RKO (cell line): ENCODE measurements at places on chromosomes 5 and 9.

GRCh38 chr9:89718651-89719050 is 113.8 kb downstream of the GADD45G start:
- no peak for DNase-seq

DNA sequence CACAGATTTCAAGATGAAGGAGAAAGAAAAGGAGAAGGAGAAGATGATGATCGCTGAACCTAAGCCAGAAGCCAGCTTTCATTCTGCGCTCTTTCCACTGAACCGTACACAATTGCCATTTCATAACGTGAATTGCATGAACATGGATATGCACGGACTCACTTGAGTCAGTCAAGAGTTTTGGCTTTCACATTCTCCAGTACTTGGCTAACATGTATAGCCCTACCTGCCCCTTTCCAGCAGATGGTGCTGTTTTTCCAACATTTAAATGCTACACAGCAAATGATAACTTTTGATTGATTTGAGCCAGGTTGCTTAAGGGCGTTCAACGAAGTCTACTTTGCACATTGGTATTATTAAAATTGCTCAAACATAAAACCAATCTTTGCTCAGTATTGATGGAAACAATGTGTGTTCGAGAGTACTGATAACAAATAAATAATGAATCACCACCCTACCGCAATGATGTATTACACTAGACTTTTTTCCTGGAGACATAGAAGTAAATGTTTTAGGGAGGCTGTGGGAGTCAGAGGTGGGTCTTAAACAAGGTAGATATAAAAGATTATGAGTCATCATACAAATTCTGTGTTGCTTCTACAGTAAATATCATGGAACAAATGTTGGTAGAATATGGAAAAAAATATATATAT is 196.4 kb downstream of the TRPM3 start:
- peak; percentile 83 for DNase-seq

GRCh38 chr5:122151640-122152039 is 22.3 kb downstream of the ZNF474 start:
- no peak for DNase-seq

DNA sequence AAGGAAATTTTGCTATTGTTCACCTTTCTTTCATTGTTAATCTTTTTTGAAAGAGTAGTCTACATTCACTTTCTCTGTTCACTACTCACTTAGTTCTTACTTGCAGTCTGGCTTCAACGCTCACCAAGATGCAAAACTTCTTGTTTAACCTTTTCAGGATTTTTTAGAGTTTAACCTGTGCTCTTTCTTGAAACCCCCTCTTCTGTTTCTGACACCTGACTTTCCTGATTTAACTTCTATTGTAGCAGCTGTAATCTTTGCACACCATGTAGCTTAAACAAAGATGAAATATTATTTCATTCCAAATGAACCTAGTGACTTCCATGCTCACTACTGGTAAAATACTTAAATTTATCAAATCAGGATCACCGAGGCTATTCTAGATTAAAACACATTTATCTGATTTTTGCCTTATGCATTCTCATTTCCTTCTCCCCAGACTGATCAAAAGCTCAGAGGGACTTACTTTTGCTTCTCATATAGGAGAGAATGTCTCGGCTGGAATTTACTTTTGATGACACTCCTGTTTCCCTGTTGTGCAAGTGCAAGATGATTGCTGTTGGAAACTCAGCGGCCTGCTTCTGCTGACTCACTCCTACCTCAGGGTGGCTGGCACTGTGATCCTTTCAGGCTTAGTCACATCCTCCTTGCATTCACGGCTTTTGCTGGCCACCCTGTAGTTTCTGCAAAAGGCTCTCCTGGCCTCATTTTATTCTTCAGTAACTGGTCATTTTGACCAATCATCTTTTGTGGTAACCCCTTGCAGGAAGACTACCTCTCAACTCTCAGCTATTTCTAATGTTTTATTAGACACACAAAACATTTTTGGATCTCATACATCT is 109.3 kb upstream of the IFNE start:
- DNase-seq, result peak; percentile 100

- no peak for DNase-seq
These were observed 10.2 kb downstream of the NREP start for GRCh38 chr5:111746791-111747190.

GRCh38 chr5:159471904-159472303 is 141.6 kb upstream of the IL12B start:
- no peak for DNase-seq

- DNase-seq, result peak; percentile 15
These were observed 43.0 kb downstream of the PARP8 start for GRCh38 chr5:50709471-50709870.

DNA sequence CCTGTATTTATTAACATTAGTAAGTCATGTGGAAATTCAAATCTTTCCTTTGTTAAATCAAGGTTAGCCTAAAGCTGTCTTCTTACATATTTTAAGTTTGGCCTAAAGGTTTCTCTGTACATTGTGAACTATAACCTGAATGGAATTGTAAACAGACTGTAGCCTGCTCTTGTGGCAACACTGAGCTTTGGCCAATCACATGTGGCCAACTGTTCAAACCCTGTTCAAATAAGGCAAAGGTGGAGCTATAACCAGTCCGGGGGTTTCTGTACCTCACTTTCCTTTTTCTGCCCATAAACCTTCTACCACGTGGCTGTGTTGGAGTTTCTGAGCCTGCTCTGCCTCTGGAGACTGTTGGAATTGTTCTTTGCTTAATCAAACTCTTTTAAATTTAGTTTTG is 3.3 kb upstream of the HAPLN1 start:
- DNase-seq, result no peak

GRCh38 chr5:141573489-141574121 is 45.2 kb downstream of the DIAPH1 start:
- no peak for DNase-seq

GRCh38 chr9:34430843-34431437 is 27.4 kb downstream of the FAM219A start:
- DNase-seq, result peak; percentile 65

GRCh38 chr5:17014686-17015085 is 78.6 kb upstream of the MYO10 start:
- DNase-seq, result no peak

- DNase-seq, result no peak
These were observed 285.1 kb downstream of the MAT2B start for GRCh38 chr5:163790497-163790896.

DNA sequence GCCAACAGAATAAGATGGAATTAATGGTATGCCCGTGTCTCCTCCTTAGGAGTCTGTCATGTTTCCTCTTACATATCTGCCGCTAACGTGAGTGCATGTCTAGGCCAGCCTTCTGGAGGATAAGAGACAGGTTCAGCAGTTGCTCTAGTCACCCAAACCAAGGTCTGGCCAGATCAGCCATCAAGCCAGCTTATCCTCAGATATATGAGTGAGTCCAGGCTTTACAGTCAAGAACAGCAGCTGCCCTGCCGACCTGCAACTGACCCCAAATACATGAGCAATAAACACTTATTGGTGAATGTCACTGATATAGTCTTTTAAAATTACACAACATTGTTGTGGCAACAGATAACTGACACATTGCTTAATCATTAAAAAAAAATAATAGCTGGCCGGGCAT is 123.5 kb downstream of the TSSK1B start:
- no peak for DNase-seq

DNA sequence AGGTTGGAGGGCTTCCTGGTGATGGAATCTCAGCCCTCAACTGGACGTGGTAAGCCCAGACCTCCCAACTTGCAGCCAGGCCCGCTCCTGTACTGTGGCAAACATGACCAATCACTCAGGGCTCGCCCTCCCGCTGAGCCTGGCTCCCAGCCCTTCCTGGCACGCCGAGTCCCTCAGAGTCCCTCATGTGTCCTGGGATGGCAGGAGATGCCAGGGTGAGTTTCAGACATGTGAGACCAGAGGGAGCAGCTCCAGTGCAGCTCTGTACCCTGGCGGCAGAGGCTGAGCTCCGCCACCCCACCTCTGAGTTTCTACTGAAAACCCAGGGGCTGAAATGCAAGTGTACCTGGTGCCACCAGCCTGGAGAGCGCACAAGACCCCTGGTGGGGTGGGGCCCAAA is 42.0 kb upstream of the RXRA start:
- DNase-seq, result no peak

DNA sequence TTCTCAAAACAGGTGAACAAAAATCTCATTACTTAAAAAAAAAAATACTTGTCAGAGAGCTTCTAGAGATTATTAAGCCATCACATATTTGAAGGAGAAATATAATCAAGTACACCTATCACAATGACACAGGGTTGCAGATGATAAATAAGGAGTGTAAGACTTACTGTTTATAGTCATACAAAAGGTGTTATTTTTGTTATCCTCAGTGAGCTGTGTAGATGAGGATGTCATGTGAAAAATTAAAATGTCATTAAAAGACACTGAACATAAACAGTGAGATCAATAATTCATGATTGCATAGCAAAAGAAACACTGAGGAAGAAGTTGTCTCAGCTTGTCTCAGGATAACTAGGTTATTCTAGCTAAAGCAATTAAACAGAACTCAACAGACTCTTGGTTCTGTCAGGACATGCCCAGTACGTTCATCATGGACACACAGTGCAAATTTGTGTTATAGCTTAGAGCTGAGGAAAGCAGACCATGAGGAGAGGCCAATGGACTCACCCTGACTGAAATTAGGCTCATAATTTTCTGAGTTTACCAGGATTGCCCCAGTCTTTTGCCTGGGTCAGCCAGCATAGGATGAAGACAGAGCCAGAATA is 1162.6 kb upstream of the C9orf72 start:
- no peak for DNase-seq

GRCh38 chr5:73893813-73894212 is 267.8 kb downstream of the ARHGEF28 start:
- no peak for DNase-seq
